Fibroblast of skin of abdomen (primary cell): ENCODE measurements at places on chromosomes 1 and 21.

- DNase-seq: no peak
These were observed 56.3 kb upstream of the FAM20B start for GRCh38 chr1:178969226-178969987.

GRCh38 chr1:17633654-17634053 lies 94.2 kb downstream of the ARHGEF10L start:
- peak; percentile 71 for DNase-seq

- no peak for DNase-seq
These were observed 11.8 kb downstream of the WNT4 start for GRCh38 chr1:22131062-22131461.

DNA sequence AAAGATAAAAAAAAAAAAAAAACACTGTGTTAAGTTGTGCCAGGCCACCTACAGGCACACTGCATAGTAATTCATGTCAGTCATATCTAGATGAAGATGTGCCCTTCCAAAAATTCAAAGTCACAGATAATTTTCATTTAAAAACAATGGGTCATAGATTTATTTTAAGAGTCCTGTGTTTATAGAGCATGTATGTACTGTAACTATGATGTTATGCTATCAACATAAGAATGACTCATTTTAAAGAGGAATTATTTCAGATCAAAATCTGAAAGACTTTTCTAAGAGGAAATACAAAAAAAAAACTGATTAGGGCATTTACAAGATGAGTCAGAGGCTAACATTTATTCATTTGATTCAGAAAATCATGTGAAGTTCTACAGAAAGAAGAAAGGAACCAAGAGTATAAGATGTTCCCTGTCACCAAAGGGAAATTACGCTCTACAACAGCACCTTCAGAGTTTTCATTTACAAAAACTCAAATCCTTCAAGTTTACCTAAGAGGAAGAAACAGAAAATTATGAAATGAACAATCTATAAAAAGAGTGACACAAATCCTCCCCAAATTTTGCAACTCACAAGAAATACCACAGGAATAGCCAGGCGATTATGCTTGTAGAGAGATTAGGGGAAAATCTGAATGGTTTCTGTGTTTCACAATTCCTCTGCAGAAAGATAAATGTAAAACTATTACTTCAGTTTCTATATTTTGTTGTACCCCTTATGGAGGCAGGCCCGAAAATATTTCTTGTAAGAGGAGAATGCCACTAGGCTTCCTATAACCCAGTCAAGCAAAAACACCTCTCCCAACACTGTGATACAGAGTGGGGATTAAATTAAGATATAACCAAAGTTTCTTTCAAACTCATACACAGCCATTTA lies 13.8 kb downstream of the TP53BP2 start:
- peak; percentile 52 for DNase-seq

DNA sequence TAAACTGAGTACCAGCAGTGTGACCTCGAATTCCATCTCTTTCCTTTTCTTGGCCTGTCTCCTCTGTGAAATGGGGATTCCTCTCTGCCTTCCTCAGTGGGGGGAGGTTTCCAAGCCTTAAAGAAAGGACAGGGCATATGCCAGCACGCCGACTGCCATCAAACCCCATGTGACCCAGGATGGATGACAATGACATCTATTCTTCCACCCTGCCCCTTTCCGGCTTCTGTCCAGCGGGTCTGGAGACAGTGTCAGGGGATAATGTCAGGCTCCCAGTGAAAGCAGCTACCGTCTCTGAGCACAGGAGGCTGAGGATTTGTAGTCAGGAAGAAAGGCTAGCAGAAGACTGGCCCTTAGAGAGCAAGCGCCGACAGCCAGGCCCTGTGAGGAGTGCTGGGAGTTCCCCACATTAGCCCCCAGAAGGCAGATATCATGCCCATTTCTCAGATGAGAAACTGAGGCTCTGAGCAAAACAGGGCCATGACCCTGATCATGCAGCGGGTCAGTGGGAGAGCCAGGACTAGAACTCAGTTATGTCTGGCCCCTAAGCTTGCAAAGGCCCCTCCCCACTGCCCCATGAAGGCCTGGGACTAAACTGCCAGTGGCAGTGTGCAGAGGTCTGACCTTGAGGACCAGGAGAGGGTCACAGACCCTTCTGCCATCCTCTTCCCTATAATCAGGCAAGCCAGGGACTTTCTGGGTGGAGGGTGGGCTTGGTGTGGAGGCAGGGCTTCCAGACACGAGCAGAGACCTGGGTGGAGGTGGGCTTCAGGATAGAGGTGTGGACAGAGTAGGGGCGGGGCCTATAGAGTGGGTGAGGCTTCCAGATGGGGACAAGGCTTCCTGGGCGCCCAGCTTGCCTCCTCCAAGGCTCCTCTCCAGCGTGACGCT lies 30.1 kb downstream of the CDCA8 start:
- DNase-seq: no peak

GRCh38 chr21:33300701-33301631 lies 23.8 kb upstream of the IFNAR1 start:
- DNase-seq: no peak

GRCh38 chr1:162087574-162087973 lies 18.1 kb downstream of the NOS1AP start:
- no peak for DNase-seq

GRCh38 chr1:153698020-153698922 lies 19.8 kb downstream of the NPR1 start:
- peak; percentile 14 for DNase-seq
